ENCODE measurements at places on chromosomes 2 and 18.

- DNase-seq, result no peak
Observed at GRCh38 chr2:11281186-11281585, 63.2 kb downstream of the ROCK2 start.

DNA sequence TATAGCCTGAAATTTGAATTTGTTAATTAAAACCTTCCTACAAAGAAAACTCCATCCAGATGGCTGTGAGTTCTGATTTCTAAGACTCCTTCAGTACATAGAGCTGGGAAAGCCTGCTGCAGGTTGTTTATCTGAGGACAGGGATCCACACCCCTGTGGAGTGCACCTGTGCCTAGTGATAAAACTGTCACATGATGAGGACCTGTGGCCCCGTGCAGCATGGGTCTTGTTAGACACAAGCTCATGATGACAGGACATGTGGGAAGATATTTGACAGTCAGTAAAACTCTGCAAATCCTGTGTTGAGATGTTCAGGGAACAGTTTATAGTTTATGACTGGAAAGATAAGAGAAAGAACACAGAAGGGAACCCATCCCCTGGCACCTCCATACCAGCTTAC lies 133.2 kb upstream of the TMEM18 start:
- DNase-seq, result no peak

- DNase-seq, result no peak
Observed at GRCh38 chr2:236570081-236570868, 650 bp downstream of the ACKR3 start.

GRCh38 chr18:60445341-60445740 lies 72.8 kb upstream of the MC4R start:
- DNase-seq, result no peak

- no peak for DNase-seq
Observed at GRCh38 chr2:38636069-38636468, 29.8 kb upstream of the GALM start.

DNA sequence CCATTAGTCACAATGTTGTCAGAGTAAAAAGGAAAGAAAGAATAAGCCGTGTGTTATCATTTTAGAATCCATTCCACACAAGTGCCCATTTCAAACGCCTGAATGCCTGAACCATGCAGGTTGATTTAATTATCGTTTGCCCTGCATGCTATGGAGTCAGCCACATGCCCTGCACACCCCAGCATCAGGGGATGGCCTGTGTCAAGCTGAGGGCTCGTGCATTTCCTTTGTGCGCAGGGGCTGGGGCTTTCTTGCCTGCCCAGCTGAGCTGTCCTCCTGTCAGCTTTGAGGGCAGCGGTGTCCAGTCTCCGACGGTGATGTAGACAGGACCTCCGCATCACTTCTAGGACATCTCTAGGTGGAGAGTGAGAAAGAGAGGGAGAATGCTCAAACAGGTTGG lies 200.4 kb downstream of the TSN start:
- DNase-seq, result no peak
